Panc1 (cell line): ENCODE measurements at places on chromosomes 5 and 9. TPM values are rescaled to one million over a fixed set of nuclear protein-coding genes. Genes with fewer than 3 reads are reported as not detected.
A peak's percentile ranks its signal among the peaks of the same experiment; 100 is the strongest.

The PRRX2 gene
- total RNA-seq = 6.3 TPM

The CCL27 gene
- total RNA-seq = 0.95 TPM

The IL17B gene
- not detected for total RNA-seq

The DDX4 gene
- not detected for total RNA-seq

The SOHLH1 gene
- not detected for total RNA-seq

DNA sequence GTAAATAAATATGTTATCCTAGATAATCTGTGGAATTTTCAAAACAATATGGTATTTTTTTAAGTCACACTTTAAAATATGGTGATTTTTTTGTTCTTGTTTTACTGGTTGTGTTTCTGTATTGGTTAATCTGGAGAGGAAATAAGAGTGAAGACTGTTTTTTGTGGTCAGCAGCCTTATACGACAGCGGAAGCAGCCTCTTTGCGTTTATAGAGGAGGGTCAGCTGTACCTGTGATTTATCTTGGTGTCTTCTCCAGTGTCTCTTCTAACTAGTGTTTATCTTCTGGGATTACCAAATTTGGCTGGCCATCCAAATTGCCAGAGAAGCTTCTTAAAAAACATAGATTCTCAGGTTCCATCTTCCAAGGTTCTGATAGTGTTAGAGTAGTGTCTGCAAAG is 58.7 kb downstream of the ICE1 start:
- H3K4me3 ChIP-seq = no peak overlapping the region
- peaks cover 8% of the 10 kb centered on the region; the same call in 1 of the 2 replicates for H3K36me3 ChIP-seq
- no peaks in the 10 kb centered on the region for H3K27me3 ChIP-seq

GRCh38 chr5:180908998-180909731 is 10.2 kb downstream of the BTNL8 start:
- no peaks in the 10 kb centered on the region for H3K27me3 ChIP-seq
- no peaks in the 10 kb centered on the region for H3K4me1 ChIP-seq
- no peaks in the 10 kb centered on the region for H3K36me3 ChIP-seq
- DNase-seq = no peak
- no peak overlapping the region for H3K27ac ChIP-seq

DNA sequence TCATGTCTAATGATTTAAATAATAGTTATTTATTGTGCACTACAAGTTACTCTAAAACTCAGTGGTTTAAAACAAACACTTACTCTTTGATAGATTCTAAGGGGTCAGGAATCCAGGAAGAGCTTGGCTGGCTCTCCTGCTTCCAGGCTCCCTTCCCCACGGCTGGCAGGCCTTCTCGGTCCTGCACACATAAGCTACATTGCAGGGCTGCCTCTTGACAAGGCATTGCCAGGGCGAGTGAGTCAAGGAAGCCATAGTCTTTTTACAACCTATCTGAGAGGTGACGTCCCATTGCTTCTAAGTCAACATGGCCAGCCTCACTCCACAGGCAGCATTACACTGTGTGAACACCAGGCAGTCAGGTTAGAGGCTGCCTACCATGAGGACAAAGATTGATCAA is 119.8 kb downstream of the AUH start:
- DNase-seq = no peak
- no peaks in the 10 kb centered on the region for H3K4me1 ChIP-seq
- H3K4me3 ChIP-seq = no peak overlapping the region
- H3K36me3 ChIP-seq = no peaks in the 10 kb centered on the region

DNA sequence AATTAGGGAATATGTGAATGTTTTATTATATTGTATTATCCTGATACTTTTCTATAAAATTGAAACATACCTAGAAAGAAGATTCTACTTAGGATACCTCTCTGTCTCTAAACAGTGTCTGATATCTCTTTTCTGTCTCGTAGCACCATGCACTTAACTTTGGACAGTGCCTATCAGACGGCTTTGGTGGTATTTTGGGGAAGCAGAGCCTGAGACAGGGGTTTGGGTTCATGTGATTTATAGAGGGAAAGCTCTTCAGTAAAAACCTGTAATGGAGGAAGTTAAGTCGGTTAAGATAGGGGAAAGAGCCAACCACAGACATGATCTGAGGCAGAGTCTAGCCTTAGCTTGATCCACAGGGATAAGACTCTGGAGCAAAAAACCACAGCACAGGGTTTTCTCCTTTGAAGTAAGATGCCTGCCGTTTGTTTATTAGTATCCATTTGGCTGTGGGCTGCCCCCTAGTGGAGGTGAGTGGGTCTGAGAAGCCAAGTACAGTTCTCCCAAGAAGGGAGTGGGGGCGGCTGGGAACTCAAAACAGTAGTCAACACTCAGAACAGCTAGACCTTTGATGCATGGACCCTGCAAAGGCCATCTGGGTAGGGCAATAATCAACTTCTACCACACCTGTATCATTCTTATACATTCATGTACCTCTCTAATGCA is 141.2 kb upstream of the ASTN2 start:
- H3K27me3 ChIP-seq = no peaks in the 10 kb centered on the region
- H3K4me3 ChIP-seq = no peak overlapping the region
- H3K27ac ChIP-seq = no peak overlapping the region
- peak; percentile 18 for DNase-seq

DNA sequence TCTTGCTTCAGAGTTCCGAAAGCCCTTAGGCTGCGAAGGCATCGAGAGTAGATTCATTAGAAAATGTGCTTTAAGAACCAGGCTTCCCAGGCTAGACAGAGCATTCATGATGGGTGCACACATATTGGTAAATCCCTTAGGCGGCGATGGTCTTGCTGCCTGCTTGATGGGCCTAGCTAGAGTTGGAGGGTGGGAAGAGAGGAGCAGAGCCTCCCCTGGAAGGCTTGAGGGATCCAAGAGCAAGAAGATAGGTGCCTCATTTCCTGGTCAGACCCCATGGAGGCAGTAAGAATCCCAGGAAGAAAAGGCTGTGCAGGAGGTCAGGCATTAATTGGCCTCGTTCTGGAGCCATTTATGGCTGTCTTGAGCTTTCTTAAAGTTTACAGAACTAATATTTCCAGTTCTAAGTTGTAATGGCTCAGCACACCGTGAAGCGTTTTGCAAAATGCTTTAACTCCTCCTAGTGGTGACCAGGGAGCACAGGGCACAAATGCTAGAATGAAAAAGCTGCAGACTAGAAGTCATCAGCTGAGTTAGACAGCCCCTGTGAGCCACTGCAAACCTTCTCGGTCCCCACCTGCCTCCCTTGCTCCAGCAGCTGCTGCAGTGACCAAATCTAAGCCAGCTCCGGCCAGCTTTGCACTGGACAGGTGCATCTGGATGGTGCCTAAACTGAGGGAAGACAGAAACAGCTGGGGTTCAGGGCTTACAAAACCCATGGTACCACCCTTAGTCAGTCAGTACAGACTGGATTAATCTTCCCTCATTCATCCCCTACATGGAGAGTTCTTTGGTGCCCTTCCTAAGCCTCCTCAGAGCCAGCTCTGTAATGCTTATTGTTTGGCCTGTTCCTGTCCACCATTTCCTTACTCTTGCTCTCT is 14.7 kb downstream of the SLC45A2 start:
- H3K4me3 ChIP-seq = no peak overlapping the region
- DNase-seq = peak; percentile 18
- peaks cover 7% of the 10 kb centered on the region for H3K27me3 ChIP-seq
- H3K4me1 ChIP-seq = no peaks in the 10 kb centered on the region
- H3K27ac ChIP-seq = no peak overlapping the region
- H3K36me3 ChIP-seq = no peaks in the 10 kb centered on the region

DNA sequence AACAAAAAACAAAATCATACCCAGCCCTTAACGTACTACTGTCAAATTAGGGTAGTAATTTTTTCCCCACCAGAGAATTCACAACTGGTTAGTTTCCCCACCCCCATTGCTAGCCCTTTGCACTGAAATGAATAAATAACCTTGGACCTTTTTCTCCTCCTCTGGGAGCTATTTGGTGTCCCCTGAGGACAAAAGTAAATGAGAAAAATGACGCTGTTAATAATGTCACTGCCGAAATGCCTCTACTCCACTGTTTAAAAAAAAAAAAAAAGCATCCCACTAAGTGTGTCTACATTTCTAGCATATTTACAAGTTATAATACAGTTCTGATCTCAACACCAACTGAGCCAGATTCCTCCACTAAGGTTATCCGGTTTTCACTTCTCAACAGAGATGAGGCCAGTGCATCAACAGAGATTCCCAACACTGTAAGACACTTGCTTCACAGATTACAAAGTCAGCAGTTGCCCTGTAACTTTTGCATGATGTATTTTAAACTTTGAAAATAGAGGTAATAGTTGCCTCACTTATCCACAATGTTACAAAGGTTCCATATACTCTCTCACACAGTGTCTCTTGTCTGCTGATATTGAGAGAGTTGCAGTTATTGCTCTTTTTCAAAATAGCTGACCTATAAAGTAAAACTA is 5.1 kb upstream of the NFIB start:
- H3K27me3 ChIP-seq = no peaks in the 10 kb centered on the region
- H3K36me3 ChIP-seq = no peaks in the 10 kb centered on the region
- peaks cover 4% of the 10 kb centered on the region for H3K4me1 ChIP-seq
- peak overlapping the region; percentile 20; the same call in 1 of the 2 replicates for H3K4me3 ChIP-seq
- peak overlapping the region; percentile 84 for H3K27ac ChIP-seq

DNA sequence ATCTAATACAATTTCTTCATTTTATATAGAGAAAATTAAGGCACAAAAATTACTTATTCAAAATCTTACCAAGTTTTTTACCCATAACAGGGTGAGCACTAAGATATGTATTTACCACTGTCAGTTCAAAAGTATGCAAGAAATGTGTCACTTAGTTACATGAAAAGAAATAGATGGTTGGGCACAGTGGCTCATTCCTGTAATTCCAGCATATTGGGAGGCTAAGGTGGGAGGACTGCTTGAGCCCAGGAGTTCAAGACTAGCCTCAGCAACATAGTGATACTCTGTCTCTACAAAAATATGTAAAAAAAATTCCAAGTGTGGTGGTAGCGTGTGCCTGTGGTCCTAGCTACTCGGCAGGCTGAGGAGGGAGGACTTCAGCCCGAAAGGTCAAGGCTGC is 19.4 kb downstream of the YIPF5 start:
- H3K4me1 ChIP-seq = no peaks in the 10 kb centered on the region
- no peak overlapping the region for H3K4me3 ChIP-seq
- no peaks in the 10 kb centered on the region for H3K27me3 ChIP-seq
- no peak overlapping the region for H3K27ac ChIP-seq
- no peaks in the 10 kb centered on the region for H3K36me3 ChIP-seq
